ENCODE measurements at places on chromosomes 2 and 18.

DNA sequence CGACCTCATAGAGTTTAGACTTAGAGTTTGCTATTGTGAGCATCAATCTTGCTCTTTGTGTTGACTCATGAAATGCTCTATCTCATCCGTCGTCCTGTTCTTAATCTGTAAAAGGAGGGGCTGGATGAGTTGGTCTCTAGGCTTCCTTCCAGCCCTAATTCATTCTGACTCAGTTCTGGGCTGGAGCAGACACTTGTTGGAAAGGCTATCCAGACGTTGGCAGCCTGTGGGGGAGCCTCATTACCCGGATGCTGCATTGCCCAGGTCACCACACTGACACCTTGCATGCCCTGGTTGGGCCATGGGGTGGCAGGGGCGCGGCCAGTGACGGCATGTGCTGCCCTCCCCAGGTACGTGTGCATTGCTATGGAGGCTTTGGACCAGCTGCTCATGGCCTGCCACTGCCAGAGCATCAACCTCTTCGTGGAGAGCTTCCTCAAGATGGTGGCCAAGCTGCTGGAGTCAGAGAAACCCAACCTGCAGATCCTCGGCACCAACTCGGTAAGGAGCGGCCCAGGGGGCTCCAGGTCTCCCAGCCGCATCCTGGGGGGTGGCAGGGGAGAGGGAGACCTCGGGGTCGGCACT is 61.5 kb downstream of the EFR3B start:
- no peak for DNase-seq

- DNase-seq = no peak
These were observed 258.0 kb downstream of the HDAC4 start for GRCh38 chr2:239142806-239143205.

DNA sequence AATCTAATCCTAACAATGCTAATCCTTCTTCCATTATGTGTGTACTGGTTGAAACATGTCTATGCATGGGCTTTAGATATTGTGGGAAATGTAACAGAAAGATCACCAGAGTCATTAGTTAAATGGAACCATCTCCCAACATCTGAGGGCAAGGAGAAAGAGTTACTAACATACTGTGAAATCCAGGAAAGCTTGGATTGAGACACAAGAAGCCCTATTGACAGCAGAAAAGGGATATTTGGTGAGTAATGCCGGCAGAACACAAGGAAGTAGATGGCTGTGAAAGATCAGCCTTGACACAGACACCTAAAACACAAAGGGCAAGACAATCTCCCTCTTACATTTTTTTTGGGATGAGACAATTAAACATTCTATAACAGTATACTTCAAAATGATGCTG is 28.5 kb upstream of the LAMA1 start:
- no peak for DNase-seq

DNA sequence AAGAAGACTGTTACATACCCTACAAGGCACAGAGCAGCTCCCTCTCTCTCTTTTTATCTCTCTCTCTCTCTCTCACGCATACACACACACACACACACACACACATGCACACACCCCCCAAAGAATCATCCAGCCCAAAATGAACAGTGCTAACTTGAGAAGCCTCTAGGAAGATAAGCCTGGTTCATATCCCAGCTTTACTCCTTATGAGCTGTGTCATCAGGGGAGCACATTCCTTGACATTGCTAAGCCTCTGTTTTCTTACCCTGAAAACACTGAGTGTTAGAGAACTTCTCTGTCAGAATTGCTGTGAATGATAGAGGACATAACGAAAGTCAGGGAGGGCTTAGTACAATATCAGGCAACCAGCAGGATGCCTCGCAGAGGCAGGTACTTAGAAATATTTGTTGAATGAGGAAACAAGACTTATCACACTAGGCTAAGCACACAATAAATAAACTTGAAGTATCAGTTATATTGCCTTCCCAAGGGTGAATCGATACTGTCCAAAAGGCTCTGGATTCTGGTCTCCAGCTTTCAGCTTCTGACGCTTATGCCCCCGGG is 725.6 kb upstream of the ID2 start:
- DNase-seq = no peak

DNA sequence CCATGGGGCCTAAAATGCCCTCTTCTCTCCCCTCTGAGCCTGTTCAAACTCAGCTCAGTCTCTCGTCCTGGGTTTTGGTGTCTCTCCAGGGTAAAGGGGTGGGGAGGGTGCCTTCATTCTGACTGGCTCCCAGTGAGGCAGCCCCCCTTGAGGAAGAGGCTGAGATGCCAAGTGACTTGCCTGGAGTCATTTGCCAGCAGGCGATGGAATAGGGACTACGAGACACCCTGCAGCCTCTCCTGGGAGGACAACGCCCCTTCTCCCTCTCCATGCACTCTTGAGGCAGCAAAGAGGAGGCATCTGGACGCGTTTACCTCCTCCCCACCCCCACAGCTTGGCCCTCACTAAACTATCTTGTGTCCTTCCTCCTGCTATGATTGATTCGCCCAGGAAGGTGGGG is 760 bp upstream of the STON1 start:
- DNase-seq = no peak

GRCh38 chr2:25252291-25253152 is 84.1 kb upstream of the POMC start:
- peak; percentile 43 for DNase-seq

DNA sequence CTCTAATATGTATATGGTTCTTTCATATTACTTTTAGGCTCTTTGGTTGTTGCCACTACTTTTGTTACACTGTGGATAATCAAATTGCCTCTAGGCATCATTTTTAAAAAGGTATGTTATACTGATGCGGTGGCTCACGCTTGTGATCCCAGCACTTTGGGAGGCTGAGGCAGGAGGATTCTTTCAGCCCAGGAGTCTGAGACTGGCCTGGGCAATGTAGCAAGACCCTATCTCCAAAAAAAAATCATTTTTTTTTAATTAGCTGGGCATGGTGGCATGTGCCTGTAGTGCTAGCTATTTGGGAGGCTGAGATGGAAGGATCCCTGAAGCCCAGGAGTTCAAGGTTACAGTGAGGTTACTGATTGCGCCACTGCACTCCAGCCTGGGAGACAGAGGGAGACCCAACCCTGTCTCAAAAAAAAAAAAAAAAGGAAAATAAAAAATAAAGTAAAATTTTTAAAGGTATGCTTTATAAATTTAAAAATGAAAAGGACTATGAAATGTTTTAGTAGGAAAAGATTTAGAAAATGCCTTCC is 48.1 kb upstream of the DYNC2LI1 start:
- DNase-seq = no peak

DNA sequence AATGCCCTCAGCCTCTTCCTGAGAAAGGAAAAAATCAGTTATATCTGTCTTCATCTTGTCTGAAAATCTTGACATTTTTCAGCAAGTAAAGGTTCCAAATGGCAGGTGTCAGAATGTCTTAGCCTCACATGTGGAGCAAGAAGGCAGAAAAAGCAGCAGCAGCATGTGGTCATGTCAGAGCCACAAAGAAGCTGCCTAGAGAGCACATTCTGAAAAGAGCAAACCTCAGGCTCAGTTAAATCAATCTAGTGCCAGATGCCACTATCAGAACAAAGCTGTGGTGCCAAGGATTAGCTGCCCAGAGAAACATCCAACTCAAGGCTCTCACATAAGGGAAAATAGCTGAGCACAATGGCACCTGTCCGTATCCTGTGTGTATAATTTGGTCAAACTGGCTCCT is 105.9 kb downstream of the SRBD1 start:
- DNase-seq = no peak

- no peak for DNase-seq
These were observed 32.8 kb downstream of the TTC21B start for GRCh38 chr2:165920748-165921147.

- DNase-seq = no peak
These were observed 169.0 kb downstream of the PRPF40A start for GRCh38 chr2:152548111-152548875.

DNA sequence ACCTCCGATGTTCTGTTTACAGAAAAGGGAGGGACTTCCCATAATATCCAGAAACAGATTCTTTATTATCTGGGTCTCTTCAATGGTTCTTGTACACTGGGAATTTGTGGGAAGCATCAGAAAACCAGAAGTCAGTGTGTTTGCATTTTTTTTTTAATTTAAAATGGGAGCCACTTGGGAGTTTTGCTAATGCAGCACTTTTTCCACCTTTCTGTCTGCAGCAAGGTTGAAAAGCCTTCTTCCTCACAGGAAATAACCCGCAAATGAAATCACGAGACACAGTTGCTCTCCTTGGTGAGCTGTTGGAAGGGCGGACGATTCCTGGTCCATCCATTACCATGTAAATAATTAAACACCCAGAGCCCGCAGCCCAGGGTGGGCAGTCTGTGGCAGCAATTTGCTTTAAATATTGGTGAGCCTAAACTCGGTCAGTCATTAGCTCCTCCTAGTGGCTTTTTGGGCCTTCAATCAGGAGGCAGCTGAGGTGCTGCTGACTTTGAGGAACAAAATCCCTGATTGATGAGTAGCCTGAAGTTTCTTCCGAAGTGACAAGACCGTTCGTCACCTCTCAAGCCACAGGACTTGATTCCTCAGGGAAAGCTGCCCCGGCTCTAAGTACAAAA is 471.5 kb downstream of the EPHA4 start:
- DNase-seq = no peak

DNA sequence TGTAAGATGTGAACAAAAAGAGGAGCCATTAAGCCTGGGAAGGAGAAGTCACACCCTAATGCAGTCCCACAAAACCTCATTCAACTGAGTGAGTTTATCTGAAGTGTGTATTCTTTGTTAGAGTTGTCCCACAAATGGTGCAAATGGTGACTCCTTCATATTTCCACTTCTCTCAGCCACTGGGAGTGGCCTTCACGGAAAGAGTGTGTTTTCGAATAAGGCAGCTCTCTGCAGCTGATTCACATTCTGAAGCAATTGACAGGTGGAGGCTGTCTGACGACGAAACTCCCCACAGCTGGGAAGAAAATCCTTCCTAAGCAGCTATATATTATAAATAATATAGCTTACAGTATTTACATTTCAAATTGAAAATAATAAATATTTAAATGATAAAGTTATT is 318.8 kb upstream of the TMEFF2 start:
- DNase-seq = no peak

- DNase-seq = no peak
These were observed 31.9 kb downstream of the GAD1 start for GRCh38 chr2:170848587-170848986.

GRCh38 chr2:162317861-162318327 is 590 bp downstream of the IFIH1 start:
- no peak for DNase-seq

DNA sequence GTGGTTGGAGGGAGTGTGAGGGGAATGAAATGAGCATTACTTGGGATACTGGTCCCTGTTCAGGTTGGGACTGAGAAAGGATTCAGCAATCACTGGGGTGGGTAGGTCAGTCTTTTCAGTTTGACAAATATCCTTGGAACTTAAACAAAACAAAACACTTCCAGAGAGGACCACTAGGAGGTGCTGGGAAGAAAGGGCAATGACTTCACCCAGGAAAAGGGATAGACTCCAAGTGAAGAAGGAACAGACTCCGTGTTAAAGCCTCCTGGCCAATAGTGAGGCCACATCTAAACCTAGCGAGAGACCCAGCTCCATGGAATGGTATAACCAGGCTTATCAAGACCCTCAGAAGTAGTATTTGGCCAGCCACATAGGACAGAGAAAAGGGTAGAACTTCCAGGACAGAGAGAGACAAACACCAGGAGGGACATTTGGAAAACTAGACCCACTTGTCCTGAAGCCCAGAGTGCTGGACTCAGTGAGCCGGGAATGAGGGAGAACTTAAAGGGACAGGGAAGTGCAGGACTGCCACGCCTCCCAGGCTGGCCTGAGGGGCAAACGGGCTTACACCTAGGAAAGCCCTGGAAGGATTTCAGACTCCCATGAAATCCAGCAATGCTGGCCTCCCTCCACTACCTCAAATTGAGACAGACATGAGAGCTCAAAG is 19.6 kb upstream of the KCNG3 start:
- no peak for DNase-seq

DNA sequence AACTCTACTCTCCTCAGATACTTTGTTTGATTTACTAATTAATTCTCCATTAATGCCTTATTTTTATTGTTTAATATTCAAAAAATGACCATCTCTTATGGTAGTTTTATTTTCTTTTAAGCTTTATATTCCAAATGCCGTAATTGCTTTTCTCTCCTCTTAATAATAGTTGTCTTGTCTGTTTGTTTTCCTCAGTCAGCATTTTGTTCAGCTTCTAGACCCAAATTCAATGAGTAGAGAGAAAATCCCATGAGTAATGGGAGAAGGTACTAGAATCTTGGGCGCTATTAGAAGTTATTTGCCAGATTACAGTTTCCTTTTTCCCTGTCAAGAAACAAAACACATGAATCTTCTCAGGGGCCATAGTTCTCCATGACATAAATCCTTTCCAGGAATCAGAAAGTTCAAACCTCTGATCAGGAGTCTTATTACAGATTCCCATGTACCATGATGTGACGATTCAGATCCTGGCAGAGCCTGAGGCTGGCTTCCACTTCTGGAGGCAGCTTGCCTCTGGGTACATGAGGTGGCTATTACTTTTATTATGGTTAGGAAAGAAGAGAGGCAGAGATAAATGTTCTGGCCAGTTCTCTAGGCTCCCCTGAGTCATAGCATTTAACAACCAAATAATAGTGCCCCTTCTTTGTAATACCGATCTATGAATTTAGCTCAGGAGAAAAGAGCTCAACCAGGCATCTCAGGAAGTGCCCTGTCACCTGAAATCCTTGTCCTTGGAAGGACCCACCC is 485.1 kb upstream of the SETBP1 start:
- DNase-seq = no peak

- DNase-seq = no peak
These were observed 17.3 kb upstream of the ESPNL start for GRCh38 chr2:238082827-238083226.

- no peak for DNase-seq
These were observed 3.5 kb downstream of the SLC4A3 start for GRCh38 chr2:219630770-219631405.

GRCh38 chr2:13539296-13539695 is 822.6 kb downstream of the TRIB2 start:
- DNase-seq = no peak

GRCh38 chr2:163175294-163175693 is 336.7 kb upstream of the KCNH7 start:
- DNase-seq = no peak

DNA sequence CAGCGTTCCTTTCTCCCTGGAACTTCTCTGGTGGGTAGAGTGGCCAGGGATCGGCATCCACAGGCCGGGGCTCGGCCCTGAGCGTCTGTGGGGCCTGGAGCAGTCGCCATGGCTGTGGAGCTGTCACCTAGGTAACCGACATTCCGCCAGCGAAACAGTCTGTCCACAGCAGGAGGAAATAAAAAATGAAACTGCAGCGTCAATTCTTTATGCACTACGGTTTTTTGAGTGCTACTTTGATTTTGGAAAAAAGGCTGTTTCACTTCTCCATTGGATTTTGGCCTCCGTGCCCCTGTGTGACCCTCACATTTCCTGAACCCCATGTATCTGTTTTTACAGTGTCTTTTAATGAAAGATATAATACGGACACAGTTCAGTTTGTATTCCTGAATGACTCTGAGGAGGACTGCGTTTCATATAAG is 163.4 kb downstream of the LDLRAD4 start:
- peak; percentile 81 for DNase-seq

DNA sequence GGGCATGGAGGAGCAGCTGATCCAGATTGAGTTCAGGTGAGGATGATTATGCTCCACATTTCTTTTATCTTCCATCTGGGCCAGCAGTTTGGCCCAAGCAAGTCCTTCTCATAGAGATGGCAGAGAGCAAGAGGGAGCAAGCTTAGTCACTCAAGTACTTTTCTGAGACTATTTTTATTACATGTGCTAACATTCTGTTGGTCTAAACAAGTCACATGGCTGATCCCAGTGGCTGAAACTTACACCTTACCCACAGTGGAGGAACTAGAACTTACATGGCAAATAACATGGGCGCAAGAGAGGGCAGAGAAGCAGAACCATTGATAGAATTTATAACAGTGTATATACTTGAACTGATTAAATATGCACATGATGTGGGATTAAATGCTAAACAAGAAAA is 105.7 kb downstream of the KYNU start:
- no peak for DNase-seq
